Upper lobe of left lung (tissue), 6 donors: ENCODE measurements at places on chromosomes 6 and 20. TPM values are rescaled to one million over a fixed set of nuclear protein-coding genes. Genes with fewer than 3 reads are reported as not detected.

CNR1 gene
- total RNA-seq: 7.3 TPM

EDN3 gene
- 3.2 TPM for total RNA-seq

DNA sequence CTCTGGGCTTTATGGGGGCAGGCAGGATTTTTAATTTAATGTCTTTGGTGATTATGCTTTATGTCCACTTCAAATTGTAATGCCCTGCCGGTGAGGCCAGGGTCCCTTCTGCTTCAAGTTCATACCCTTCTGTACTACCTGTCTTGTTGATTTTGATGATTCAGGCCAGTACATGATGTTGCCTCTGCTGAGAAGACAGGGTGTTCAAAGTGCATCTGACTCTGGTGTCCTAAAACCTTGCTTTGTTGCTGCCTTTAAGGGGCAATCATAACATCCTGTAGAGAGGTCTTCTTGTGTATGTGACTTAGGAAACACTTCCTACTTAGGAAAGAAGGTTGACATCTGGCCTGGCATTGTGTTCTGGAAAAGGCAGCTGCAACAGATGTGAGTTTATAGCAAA lies 113.2 kb downstream of the TMEM170B start:
- no peak for DNase-seq

DNA sequence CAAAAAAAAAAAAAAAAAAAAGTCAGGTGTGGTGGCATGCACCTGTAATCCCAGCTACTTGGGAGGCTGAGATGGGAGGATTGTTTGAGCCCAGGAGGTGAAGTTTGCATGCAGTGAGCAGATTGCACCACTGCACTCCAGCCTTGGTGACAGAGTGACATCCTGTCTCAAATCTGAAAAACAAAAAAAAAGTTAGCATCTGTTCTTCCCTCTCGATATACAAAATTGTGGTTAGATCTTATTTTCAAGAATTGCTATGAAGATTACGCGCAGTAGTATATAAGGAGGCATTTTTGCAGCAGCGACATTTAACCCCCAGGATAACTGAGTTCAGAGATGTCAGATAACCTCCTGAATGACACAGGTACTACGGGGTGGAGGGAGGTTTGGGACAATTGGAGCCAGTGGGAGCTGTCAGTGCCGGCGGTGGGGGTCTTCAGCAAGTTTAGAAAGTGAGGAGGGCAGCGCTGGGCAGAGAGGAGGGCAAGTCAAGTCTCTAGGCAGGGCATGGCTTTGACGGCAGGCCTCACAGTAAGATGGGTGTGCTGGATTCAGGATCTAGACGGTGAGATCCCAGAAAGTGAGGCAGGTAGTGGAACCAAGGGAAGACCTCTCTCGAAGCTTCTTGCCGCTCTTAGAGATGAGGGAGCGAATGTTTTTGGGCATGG lies 26.2 kb upstream of the MRPS18A start:
- no peak for DNase-seq

DNA sequence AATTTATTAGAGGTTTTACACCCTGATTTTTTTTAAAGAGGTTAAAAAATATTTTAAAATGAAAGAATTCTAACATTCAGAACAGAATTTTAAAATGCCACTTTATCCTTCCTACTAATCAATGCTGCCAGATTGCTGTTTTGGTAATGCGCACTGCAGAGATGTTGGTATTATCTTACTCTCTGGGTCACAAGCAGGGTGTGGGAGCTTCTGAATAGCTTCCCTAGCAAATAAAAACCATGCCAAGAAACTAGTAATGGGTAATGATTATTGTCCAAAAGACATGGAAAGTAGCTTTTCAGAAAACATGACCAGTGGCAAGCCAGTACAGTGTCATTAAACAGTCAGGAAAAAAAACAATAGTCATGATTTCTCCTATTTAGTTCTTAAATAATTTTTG lies 205.4 kb downstream of the TPBG start:
- DNase-seq: no peak

OXT gene
- total RNA-seq: not detected
